ENCODE measurements at places on chromosomes 6 and 20. TPM values are rescaled to one million over a fixed set of nuclear protein-coding genes. Genes with fewer than 3 reads are reported as not detected.
A peak's percentile ranks its signal among the peaks of the same experiment; 100 is the strongest.

The CLDN20 gene
- not detected for total RNA-seq

The MARCKS gene
- 228 TPM for total RNA-seq

The METTL24 gene
- 3.5 TPM for total RNA-seq

The NRN1 gene
- 1.6 TPM for total RNA-seq

The CCDC170 gene
- total RNA-seq: 0.86 TPM

DNA sequence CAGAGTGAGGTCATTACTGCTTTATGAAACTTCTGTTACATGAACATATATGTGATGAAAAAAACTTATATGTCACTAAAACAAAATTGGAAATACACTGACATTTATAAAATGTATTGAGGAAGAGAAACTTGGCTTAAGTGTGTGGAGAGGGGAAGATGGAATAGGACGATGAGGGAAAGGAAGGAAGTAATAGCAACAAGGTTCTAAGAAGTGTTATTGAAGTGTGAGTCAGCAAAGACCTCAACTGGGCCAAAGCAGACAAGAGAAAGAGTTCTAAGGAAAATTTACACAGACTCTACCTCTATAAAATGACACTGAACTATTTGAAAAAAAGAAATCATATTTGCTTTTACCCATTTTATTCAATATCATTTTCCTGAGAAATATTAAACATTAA lies 38.3 kb downstream of the SNX3 start:
- no peak overlapping the region for H3K4me3 ChIP-seq
- no peaks in the 10 kb centered on the region for H3K36me3 ChIP-seq
- no peak for DNase-seq
- H3K27ac ChIP-seq: no peak overlapping the region

DNA sequence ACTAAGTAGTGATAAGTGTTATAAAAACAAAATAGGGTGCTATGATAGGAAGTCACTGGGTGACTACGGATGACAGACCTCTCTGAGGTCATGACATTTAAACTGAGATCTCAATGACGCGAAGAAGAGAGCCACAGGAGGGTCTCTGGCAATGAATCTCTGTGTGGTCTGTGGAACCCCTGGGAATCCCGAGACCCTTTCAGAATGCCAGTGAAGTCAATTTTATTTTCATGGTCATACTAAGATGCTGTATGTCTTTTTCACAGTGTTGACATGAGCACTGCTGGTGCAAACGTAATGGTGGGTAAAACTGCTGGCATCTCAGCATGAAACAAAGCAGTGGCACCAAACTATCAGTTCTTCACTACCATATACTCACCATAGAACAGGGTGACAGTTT lies 155.0 kb downstream of the GJA10 start:
- DNase-seq: no peak
- no peaks in the 10 kb centered on the region for H3K36me3 ChIP-seq
- H3K4me3 ChIP-seq: no peak overlapping the region
- H3K27ac ChIP-seq: no peak overlapping the region
- no peaks in the 10 kb centered on the region for H3K27me3 ChIP-seq

DNA sequence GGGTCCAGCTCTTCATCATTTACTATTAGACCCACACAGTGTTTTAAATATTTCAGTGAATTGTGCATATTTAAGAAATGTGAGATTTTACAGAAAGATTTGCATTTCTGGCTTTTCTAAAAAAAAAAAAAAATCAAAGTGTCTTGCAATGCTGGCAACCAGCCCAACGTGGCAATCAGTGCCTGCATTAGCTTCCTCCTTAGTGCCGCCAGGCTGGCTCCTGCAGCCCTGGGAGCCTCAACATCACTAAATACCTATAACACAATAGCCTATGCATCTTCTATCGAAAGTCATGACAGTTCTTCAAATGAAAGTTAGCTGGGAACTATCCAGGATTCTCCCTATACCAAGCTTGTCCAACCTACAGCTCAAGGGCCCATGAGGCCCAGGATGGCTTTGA lies 9.4 kb upstream of the CD93 start:
- no peak overlapping the region for H3K4me3 ChIP-seq
- H3K4me1 ChIP-seq: no peaks in the 10 kb centered on the region
- H3K36me3 ChIP-seq: no peaks in the 10 kb centered on the region
- H3K27me3 ChIP-seq: no peaks in the 10 kb centered on the region

GRCh38 chr6:169981969-169982368 lies 230.5 kb downstream of the ERMARD start:
- no peaks in the 10 kb centered on the region for H3K36me3 ChIP-seq
- no peak for DNase-seq
- H3K27ac ChIP-seq: no peak overlapping the region
- no peak overlapping the region for H3K4me3 ChIP-seq
- H3K27me3 ChIP-seq: no peaks in the 10 kb centered on the region

DNA sequence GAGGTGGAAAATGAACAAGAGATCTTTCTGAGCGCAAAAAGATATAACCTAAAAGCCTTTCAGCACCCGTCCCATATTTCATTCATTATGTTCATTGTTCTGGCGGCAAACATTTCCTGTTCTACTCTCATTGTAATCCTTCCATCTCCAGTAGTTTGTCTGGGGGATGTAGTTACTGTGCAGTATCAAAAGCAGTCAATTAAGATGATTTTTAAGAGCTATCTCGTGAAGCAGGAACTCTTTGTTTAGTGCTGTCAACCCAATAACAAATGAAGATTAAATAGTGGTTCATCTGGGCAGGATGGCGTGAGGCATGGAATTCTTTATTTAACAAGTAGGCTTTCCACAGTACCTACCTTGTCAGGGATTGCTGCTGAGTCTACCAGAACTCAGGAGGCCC lies 876.7 kb downstream of the HACE1 start:
- H3K27me3 ChIP-seq: no peaks in the 10 kb centered on the region
- no peak overlapping the region for H3K27ac ChIP-seq
- DNase-seq: no peak
- no peaks in the 10 kb centered on the region for H3K4me1 ChIP-seq
- H3K36me3 ChIP-seq: no peaks in the 10 kb centered on the region
- H3K4me3 ChIP-seq: no peak overlapping the region

DNA sequence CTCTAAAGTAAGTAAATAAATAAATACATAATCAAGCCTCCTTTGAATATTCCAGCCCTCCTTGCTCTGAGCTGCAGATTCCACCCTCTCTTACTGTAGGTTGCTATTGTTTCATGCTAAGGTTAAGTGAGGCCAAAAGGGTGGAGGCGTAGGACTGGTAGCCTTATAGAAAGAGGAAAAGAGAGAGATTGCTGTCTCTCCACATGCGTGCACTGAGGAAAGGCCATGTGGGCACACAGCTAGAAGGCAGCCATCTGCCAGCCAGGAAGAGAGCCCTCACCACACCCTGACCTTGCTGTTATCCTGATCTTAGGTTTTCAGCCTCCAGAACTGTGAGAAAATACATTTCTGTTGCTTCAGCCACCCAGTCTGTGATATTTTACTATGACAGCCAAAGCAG lies 87.4 kb upstream of the SHLD1 start:
- H3K4me1 ChIP-seq: no peaks in the 10 kb centered on the region
- H3K4me3 ChIP-seq: no peak overlapping the region
- DNase-seq: no peak
- no peaks in the 10 kb centered on the region for H3K27me3 ChIP-seq
- no peaks in the 10 kb centered on the region for H3K36me3 ChIP-seq

- no peak overlapping the region for H3K4me3 ChIP-seq
- no peaks in the 10 kb centered on the region for H3K27me3 ChIP-seq
- H3K36me3 ChIP-seq: no peaks in the 10 kb centered on the region
- no peak for DNase-seq
- H3K4me1 ChIP-seq: peaks cover 7% of the 10 kb centered on the region
Observed at GRCh38 chr6:39224011-39224410, 5.3 kb downstream of the KCNK5 start.

DNA sequence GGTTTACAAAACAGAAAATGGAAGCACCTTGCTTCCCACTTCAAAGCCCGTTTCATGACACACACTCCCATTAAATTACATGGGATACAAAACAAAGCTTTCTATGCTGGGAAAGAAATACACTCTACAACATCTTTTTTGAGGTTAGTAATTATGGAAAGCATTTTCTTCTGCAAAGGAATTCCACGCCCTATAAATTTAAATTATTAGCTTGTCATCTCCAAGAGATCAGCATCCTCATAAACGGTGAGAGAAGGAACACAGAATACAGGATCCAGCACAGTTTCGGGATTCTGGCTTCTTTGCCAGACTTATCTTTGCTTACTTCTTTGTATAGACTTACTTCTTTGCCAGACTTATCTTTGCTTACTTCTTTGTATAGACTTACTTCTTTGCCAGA lies 1.3 kb upstream of the SMPDL3A start:
- no peaks in the 10 kb centered on the region for H3K36me3 ChIP-seq
- DNase-seq: no peak
- no peaks in the 10 kb centered on the region for H3K27me3 ChIP-seq
- H3K27ac ChIP-seq: no peak overlapping the region
- no peak overlapping the region for H3K4me3 ChIP-seq

GRCh38 chr20:14067603-14068002 lies 72.3 kb downstream of the MACROD2 start:
- H3K36me3 ChIP-seq: no peaks in the 10 kb centered on the region
- no peaks in the 10 kb centered on the region for H3K4me1 ChIP-seq
- no peak for DNase-seq
- H3K27ac ChIP-seq: no peak overlapping the region
- H3K27me3 ChIP-seq: no peaks in the 10 kb centered on the region

DNA sequence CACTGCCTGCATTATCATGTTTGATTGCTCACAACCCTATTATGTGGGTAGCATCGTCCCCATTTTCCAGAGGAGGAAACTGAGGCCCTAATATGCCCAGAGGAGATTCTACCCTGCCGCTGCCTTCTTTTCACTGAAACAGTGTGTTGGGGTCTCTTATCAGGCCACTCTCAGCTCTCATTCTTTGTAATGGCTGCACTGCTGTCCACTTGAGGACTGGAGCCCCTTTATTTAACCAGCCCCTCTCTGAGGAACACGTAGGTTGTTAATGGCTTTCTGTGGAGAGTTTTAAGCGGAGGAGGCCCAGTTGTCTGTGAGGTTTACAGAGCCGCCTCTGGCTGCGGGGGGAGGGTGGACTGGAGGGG lies 32.5 kb downstream of the SRC start:
- DNase-seq: no peak
- H3K4me1 ChIP-seq: peaks cover 5% of the 10 kb centered on the region
- H3K4me3 ChIP-seq: no peak overlapping the region
- H3K27me3 ChIP-seq: no peaks in the 10 kb centered on the region

DNA sequence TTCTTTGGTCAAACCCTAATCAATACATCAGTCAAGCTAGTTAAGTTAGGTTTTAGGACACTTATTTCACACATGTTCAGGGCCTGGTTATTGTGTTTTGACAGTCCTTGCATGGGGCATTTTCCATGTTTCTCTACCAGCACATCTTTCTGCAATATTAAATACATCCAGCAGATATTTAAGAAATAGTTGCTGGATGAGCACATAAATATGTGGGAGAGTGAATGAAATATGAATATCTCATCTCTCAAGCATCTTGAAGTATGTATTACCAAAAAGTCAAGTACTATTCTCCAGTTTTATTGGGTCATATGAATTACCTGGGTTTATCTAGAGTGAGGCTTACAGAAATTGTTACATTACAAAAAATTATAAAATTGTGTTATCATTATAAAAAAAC lies 621.9 kb upstream of the GJE1 start:
- no peak overlapping the region for H3K27ac ChIP-seq
- no peak overlapping the region for H3K4me3 ChIP-seq
- H3K27me3 ChIP-seq: no peaks in the 10 kb centered on the region
- no peaks in the 10 kb centered on the region for H3K36me3 ChIP-seq
- DNase-seq: no peak
- no peaks in the 10 kb centered on the region for H3K4me1 ChIP-seq

- H3K27me3 ChIP-seq: no peaks in the 10 kb centered on the region
- no peaks in the 10 kb centered on the region for H3K4me1 ChIP-seq
- H3K27ac ChIP-seq: no peak overlapping the region
Observed at GRCh38 chr6:89139509-89140346, 6.1 kb upstream of the PM20D2 start.

DNA sequence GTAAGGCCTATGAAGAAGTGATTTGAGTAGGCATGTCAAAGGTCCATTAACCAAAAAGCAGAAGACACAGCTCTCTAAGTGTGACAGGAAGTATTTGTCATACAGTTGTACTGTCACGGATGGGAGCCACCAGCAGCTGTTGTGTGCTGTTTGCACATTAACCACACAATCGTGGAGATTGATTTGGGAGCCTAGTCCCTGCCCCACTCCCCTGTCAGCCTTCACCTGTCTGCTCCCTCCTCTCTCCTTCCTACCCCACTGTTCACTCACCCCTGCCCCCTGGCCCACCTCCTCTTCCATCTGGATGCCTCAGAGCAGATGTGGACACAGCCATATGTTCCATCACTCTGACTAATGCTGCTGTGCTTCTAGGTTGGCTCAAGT lies 124.7 kb upstream of the SPACA1 start:
- H3K36me3 ChIP-seq: no peaks in the 10 kb centered on the region
- DNase-seq: no peak
- H3K4me1 ChIP-seq: no peaks in the 10 kb centered on the region
- H3K27me3 ChIP-seq: no peaks in the 10 kb centered on the region
- H3K4me3 ChIP-seq: no peak overlapping the region
- no peak overlapping the region for H3K27ac ChIP-seq

DNA sequence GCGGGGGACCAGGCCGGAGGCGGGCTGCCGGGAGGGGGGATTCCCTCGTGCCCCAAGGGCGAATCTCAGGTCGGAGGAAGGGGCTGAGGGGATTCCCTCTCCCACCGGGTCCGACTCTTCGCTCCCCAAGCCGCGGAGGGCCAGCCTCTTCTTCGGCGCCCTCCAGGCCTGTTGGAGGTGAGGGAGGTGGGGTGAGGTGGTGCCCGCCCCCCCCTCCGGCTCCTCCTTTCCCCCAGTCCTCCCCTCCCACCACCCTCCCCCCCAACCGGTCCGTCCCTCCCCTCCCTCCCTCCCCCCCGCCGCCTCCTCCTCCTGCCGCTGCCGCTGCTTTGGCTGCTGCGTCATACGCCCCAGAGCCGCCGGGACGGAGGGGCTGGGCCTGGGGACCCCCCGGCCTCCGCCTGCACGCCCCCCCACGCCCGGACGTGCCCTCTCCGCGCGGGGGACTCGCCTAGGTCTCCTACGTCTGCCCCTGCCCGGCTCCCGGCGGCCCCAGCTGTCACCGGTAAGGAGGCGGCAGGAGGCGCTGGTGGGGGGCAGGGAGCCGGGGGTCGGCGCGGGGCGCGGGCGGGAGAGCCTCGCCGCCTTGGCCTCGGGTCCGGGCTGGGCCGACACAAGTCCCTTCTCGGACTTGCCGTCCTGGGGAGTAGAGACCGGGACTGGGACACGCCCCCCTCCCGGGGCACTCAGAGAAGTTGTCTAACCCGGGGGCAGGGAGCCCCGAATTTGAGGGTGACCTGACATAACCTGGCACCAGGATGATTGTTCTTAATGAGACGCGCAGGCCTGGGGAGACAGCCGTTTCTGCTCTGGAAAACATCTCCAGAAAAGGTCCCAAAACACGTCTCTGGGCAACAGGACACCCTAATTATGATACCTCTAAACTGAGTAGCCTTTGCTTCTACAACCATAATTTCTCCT lies at the start of gene PHF1:
PHF1 (plus strand) TSS at position 304 of the 921 bp plus-strand sequence. CDS start 1,250 bp downstream, outside the sequence.
- peaks cover under 1% of the 10 kb centered on the region for H3K4me1 ChIP-seq
- peaks cover 4% of the 10 kb centered on the region for H3K36me3 ChIP-seq
- no peaks in the 10 kb centered on the region for H3K27me3 ChIP-seq
- peak; percentile 67 for DNase-seq
- H3K4me3 ChIP-seq: peak within 1 kb of the TSS; percentile 88

All from colonic mucosa (tissue), 4 donors.